ENCODE measurements at places on chromosomes 5 and 9.

GRCh38 chr5:175582697-175583096 lies 75.2 kb upstream of the HRH2 start:
- no peak for DNase-seq

- DNase-seq = no peak
These were observed 50.2 kb downstream of the C9orf50 start for GRCh38 chr9:129570450-129571297.

- DNase-seq = no peak
These were observed 676.5 kb downstream of the DMRTA1 start for GRCh38 chr9:23123048-23123632.

DNA sequence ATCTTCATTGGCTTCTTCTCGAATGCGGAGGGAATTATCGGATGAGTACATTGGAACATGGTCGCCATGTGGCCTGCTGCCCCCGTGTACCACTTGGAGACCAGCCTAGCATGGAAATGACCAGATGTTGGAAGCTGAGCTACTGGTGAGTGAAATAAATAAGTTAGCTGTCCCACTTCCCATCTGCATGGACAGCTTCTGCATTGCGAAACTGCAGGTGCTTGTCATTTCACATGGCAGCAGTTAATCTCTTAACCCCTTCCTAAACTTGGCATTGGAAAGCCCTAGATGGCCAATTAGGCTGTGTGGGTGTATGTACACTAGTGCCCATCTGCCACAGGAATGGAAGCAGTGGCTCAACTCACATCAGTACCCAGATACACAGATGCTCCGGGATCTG lies 246.6 kb upstream of the IL12B start:
- no peak for DNase-seq

- no peak for DNase-seq
These were observed 199.9 kb downstream of the PIK3R1 start for GRCh38 chr5:68415177-68416085.

DNA sequence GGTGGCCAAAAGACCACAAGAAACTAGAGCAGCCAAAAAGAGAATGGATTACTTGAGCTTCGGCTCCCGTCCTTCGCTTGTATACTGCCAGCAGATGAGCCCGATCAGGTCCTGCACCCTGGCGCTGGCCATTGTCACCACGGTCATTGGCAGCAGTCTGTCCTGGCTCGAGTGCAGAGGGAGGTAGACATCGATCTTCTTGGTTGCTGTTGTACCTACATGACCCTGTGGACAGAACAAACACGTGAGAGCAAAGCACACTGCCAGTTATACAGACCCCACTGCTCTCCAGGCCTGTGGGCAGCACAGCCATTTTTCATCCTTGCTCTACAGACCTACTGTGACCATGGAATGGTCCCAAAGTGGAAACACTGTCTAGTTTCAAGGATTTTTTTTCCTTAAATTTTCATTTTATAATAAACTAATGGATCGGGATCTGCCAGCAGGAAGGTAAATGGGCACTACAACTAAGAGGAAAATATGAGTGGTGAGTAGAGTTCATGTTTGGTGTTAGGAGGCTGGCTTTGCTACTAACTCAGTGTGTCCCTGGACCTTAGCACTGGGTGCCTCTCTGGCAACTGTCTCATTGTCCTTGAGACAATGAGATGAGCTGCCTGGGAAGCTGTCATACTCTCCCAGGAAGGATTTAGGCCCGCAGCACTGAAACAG lies 121.4 kb downstream of the MAPKAP1 start:
- DNase-seq = no peak

- no peak for DNase-seq
These were observed 30.2 kb downstream of the RETREG1 start for GRCh38 chr5:16586556-16586955.

DNA sequence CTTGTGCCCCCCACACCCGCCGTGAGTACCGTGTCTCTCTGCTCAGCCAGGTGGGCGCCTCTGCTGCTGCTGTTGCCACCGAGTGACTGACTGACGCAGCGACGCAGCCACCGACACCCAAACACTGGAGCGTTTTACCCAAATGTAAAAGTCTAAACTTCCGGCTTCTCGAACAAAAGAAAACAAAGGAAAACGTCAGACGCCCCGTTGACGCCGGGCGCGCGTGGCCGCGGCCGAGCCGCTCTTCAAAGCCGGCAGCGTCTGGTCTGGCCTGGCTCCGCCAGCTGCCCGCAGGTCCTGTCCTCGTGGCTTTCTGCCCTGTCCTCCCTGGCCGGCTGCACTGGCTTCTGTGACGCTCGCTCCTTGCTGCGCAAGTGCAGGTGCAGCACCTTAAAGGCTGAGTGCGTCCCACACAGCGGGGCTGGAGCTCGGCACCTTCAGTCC lies 41.4 kb upstream of the CLPTM1L start:
- peak; percentile 69 for DNase-seq

- DNase-seq = no peak
These were observed 229.2 kb downstream of the MRPS30 start for GRCh38 chr5:45037927-45038326.

- DNase-seq = no peak
These were observed 82.9 kb downstream of the PTCD2 start for GRCh38 chr5:72402959-72403628.

DNA sequence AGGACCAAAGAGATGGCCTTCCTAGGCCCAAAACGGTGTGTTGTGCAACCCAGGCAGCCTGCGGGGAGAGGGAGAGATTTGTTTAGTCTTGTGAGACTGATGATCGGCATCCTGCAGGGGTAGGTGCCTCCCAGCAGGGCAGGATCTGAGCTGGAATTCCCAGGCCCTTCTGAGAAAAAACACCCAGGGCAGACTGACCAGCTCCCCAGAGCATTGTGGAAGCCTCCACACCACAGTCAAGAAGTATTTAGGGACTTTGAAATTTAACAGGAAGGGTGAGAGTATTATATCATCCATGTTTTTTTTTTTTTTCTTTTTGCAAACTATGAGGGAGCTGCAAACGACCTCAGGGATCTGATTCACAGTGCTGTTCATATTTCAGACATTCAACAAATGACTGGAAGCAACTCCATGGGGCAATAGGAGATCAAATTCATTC lies 104.5 kb upstream of the LHFPL2 start:
- DNase-seq = no peak

DNA sequence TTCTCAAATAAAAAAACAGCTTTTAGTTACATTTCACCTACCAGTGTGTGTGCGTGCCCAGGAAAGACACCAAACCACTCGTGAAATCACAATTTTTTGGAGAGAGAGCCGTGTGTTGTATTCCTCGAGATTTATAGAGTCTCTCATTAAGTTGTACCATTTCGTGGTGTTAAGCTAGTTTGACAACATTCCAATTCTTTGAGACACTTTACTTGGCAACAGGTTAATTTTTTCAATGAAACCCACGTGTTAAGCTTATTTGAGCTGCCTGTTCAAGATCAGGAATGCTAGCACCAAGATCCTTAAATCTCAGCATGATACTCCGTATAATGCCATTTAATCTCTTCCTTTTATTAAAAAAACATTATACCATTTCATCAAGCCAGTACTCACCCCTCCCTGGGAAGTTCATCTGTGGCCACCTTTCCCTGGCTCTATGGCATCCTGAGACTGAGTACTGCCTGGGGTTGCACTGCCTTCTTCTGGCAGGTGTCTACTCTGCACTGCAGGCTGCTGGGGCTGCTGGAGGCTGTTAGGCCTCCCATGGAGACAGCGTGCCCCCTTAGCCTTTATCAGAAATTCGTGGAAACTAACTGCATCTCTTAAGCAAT lies 143.7 kb downstream of the ARHGAP26 start:
- no peak for DNase-seq

- no peak for DNase-seq
These were observed 12.0 kb downstream of the PRR16 start for GRCh38 chr5:120476063-120476462.

DNA sequence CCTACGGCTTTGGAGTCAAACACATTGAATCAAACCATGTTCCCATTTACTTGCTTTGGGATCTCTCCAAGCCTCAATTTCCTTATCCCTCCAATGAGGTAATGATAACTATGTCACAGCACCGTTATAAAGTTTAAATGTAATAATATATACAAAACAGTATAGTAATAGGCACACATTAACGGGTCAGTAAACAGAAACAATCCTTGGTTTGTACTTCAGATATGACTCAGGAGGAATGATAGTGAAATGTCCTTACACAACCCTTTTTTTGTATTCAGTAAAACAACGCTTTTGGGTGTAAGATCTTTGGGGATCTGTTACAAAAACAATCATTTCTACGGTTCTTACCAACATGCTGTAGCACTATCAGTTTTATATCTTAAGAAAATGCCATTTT lies 178.5 kb upstream of the GNA14 start:
- no peak for DNase-seq

- DNase-seq = no peak
These were observed 45.2 kb downstream of the YIPF5 start for GRCh38 chr5:144125163-144125726.

- DNase-seq = peak; percentile 17
These were observed 931 bp downstream of the FAM219A start for GRCh38 chr9:34457266-34458012.
